ENCODE measurements at places on chromosomes 2 and 18.

DNA sequence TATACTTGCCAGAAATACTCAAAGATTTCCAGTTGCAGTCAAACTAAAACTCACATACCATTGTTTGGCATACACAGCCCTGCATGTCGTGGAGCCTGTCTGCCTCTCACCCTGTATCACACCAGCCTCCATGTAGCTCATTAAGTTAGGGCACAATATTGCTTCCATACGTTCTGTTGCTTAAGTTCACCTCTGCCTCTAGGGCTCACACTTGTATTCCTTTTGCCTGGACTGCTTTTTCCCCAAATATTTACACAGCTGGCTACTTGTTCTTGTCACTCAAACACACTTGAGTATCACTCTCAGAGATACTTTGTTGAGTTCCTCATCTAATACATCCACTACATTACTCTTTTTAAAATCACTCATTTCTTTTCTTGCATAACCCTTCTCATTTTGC is 83.1 kb downstream of the PTH2R start:
- DNase-seq: no peak

DNA sequence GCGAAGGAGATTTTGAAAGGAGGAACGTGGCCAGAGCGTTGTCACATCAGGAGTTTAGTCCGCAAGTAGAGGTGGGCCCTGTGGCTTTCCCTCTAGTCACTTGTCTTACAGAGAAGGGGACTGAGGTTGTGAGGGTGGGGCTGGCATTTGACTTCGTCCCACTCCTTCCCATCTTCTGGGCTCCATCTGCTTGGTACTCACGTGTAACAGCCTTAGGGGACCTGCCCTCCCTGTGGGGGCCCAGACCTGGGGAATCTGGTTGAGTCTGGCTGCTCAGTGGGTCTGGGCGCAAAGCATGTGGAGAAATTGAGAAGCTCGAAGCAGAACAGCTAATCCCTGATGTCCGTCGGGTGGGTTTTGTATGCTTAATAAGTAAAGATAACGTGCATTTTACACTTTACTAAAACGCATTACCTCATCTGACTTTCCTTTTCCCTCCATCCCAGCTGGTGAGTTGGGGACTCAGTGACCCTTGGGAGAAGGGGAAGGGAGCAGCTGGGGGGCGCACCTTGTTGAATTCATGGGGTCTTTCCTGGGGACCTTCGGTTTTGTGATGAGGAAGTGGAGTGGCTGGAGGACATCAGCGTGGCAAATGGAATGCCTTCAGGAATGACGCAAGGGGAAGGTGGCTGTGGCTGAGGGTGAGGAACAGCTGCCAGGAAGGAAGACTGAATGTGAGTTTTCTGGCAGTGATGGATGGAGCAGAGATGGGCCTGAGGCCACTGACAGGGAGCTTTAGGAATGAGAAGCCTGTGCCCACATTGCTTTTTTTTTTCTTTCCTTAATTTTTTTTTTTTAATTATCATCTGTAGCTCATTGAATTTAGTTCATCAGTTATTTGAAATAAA is 44.8 kb downstream of the ASAP2 start:
- peak; percentile 66 for DNase-seq

DNA sequence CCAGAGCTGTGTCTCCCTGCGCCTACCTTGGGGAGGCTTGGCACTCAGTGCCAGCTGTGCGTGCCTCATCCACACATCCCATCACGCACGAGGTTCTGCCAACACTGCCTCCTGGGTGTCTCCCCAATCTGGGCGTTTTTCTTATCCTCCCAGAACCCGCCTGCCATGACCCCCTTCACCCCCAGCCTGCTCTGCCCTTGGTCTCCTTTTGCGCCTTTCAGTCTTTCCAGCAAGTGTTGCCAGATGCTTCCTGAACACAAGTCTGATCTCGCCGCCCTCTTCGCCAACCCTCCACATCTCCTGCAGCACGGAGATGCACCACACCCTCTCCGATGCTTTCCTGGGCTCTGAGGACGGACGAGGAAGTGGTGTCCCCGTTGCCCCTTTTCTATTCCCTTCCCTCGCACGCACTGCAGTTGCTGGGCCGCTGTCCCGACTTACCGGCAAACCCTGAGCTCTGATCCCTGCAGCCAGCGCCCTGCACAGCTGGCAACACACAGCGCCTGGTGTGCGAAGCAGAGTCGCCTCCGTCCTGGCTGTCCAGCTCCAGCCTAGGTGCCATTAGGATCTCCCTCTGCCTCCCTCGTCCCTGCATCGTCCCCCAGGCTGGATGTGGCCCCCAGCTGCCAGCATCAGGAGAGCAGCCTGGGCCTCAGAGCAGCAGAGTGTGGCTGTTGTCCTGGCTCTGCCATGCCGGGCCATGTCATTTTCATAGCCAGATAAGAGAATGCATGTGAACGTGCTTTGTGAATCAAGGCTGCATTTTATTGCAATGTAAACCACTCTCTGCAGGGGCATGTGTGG is 22.6 kb upstream of the ALLC start:
- DNase-seq: no peak

- no peak for DNase-seq
These were observed 107.8 kb upstream of the CNTNAP5 start for GRCh38 chr2:123917241-123917640.

- no peak for DNase-seq
These were observed 188.3 kb downstream of the ZNF516 start for GRCh38 chr18:76306685-76307292.

- no peak for DNase-seq
These were observed 19.6 kb upstream of the SERPINB11 start for GRCh38 chr18:63683152-63683551.

DNA sequence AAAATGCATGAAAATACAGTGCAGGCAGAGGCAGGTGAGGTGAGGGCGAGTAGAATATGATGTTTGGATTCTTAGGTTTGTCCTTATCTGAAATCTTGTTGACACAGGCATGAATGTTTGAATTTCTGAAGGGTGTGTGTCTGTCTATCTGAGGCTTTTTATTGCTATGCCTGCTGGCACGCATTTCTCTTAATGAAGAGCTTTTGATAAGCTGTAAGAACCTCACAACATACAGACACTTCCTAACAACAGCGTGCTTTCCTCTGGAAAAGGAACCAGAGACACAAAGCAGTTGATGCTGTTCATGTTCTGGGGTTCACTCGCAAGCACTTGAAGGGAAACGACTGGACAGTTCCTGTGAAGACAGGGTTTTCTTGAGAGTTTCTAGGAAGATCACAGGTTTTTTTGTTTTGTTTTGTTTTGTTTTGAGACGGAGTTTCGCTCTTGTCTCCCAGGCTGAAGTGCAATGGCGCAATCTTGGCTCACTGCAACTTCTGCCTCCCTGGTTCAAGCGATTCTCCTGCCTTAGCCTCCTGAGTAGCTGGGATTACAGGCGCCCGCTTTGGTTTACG is 33.3 kb upstream of the CABLES1 start:
- no peak for DNase-seq

GRCh38 chr18:9691235-9691634 is 16.9 kb upstream of the RAB31 start:
- no peak for DNase-seq

- DNase-seq: no peak
These were observed 21.5 kb upstream of the ZNF532 start for GRCh38 chr18:58842978-58843687.

GRCh38 chr2:69945441-69945840 is 16.0 kb downstream of the ASPRV1 start:
- no peak for DNase-seq

DNA sequence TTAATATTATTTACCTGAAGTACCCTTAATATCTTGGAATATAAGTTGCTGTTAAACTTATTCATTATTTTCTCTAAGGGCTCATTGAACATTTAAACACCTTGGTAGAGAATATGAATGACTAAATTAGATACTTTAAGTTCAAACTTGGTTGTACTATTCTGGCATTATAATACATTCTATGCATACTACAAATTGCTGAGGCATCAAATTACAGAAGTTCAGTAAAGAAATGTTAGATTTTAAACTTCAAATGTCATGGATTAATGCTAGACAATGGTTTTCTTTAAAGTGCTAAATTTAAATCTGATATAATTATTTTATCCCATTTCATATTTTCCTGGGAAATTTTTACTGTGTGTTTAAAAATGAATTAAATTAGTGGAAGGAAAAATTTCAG is 63.1 kb downstream of the CDCA7 start:
- no peak for DNase-seq

DNA sequence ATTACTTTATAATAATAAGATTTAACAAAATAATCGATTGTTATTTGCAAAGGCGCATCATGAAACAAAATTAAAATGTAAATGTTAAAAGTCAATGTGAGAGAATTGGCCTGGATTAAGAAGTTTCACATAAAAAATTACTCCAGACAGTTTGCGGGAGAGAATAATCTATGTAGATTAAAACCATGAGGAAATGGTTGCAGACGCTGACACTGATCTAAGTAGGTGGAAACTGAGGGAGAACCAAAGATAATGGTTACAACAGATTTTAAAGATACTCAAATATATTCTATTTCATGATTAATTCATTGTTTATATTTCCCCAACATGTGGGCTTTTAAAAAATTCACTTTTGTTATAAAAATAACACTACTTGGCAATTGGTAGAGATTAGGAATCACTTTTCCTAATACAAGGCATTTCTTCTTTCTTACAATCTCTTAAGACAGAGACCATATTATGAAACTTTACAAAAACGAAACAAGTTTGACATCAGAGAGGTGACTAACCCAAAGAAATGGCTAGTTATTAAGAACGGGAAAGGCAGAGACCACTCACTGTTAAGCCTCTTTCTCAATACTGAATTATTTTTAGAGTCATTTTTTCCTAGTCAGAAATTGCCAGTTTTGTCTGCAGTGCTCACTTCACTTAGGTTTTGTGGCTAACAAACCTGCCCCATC is 1.6 kb downstream of the KANSL1L start:
- no peak for DNase-seq

GRCh38 chr18:22933966-22934423 is 867 bp downstream of the RBBP8 start:
- DNase-seq: no peak

Measured in right hindlimb (tissue), 1 donor.